Vagina (tissue), 2 donors: ENCODE measurements at places on chromosomes 13 and 19.

GRCh38 chr13:84524586-84524985 lies 642.3 kb upstream of the SLITRK1 start:
- no peak for DNase-seq

DNA sequence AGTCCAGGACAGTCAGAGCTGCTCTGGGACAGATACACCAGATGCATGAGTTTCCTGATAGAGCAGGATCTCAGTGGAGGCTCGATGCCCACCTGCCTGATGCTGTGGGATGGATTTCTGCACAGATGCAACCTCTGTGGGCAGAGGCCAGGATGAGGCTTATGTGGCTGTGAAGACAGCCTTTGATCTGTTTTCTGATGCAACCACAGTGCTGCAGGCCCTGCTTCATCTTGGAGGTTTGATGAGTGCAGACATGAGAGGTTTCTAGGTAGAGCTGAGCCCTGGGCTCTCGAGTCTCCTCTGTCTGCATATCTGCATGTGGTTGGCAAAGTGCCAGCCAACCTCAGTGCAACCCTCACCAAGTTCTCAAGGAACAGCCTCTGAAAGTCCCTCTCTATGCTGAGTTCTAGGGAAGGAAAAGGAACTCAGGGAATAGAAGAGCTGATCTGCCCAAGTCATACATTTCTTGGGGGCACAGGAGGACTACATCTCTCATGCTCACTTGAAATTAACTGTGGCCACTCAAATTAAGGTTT lies 23.1 kb upstream of the TSHZ3 start:
- DNase-seq: no peak

DNA sequence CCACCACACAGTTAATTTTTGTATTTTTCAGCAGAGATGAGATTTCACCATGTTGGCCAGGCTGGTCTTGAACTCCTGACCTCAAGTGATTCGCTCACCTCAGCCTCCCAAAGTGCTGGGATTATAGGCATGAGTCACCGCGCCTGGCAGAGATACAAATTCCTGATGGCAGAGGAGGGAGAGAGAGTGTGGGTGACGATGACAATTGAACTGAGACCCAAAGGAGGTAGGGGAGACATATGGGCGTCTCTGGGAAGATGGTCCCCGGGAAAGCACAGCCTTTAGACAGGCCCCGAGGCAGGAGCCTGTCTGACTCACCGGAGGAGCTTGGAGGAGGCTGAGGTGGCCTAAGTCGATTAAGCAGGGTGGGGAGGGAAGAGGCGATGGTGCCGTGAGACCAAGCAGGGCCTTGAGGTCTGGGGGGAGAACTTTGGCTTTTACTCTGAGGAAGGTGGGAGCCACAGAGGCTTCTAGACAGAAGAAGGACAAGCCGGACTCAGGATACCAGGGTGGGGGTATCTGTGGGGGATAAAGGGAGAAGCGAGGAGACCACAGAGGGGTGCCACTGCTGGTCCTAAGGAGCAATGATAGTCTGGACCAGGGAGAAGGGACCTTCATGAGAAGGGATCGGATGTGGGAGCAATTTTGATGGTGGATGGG lies 38.2 kb downstream of the ARRDC2 start:
- DNase-seq: no peak

DNA sequence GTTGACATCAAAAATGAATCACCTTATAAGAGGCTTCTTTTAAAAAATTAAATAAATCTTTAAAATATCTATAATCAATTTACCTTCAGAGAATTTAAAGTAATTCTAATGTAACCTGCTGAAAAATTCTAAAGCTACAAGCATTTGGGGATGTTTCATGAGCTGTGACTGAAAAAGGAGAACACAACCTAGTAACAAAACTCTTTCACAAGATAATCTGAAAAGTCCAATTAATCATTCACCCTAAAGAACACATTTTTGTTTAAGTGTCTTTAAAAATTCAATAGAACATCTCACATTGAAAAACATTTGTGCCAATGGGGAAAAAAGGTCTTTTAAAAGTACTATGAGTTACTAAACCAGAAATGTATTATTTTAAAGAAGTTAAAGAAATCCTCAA lies 22.8 kb downstream of the KLF12 start:
- no peak for DNase-seq

DNA sequence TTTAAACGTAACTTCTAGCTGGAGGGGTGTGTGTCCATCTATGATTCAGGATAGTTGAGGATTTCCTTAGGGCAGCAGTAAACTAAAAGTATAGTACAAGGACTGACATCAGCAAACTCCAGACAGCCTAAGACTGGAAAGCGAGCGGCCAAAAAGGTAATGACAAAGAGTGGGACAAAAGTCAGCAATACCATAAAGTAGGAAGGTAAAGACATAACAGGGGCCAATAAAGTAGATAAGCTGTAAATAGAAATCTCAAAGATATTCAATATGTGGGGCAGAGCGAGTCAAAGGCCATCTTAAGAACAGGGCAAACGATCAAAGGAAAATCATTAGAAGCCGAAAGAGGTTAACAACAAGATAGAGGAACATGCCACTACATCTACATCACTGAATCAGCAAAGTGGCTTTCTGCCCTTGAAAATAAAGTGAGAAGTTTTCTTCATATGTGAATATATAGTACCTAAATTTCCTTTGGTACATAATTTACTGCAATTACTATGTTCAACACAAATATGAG lies 167.2 kb downstream of the DIAPH3 start:
- no peak for DNase-seq

DNA sequence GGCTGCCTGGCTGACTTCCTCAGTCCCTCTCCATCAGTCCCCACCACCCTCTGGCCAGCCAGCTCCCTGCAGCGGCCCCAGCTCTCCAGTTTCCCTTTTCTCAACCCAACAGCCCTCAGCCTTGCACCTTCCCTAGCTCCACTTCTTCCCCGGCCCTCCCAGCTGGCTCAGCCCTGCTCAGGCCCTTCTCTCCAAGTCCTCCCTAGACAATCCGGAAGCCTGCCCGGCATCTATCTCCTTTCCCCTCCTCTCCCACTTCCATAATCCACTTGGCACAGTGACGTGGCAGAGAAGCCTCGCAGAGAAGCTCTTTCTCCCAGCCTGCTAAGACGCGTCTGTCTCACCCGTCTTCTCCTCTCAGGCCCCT lies 1.1 kb downstream of the UBXN6 start:
- DNase-seq: no peak
